ENCODE measurements at places on chromosomes 3 and 15.

DNA sequence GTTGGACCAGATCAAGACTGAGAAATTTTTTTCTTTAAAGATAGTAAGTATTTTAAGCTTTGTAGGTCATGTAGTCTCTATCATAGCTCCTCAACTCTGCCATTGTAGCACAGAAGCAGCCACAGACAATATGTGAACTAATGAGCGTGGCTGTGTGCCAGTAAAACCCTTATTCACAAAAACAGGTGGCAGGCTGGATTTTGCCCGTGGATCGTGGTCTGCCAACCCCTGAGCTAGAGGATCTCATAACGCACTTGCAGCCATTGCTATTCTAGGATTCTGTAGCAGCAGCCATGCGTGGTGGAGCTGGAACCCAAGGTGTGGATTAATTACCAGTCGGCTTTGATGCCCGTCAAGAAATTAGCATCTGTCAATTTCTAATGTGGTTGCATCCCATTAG, 68.7 kb upstream of the PLXNA1 start:
- DNase-seq: no peak

DNA sequence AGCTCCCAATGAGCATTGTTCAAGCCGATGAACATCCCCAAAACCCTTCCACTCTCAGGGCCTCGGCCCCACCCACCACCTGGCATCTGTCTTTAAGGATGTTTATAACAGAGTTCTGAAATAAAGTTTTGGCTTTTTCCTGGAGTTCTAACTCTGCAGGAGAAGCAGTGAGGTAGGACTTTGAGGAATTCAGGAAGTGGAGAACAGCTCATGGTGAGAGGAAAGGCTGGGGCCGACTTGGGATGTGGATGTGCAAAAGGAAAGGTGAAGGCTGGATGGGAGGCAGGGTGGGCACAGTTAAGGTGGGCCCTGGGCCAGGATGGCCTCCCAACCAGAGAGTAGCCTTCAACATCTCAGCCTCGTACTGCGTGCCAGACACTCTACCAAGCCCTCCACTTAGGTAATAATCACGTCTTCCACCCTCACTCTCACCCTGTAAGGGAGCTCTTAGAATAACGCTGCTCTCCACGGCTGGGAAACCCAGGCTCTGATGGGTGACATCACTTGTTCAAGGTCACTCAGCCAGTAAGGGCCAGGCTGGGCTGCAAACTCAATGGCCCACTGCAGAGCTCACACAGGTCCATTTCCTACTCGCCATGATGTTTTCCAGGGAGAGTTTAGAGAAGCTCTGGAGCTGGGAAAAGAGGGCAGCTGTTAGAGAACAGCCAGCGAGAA, 28.5 kb downstream of the LIPC start:
- no peak for DNase-seq

DNA sequence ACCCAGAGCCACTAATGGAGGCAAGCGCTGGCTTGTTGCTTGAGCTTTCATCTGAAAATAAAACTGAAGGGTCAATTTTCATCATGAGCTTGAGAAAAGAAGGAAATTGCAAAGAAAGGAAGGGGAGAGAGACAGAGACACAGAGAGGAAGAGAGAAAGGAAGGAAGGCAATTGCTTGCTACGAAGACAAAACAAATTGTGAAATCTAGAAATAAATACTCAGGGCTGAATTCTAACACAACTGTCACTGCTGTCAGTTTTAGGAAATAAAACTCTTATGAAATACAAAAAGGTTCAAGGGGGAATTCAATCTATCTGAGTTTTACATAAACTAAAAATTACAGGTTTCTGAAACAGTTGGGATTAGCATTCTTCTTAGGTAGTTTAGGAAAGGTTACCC, 36.7 kb downstream of the FOXP1 start:
- no peak for DNase-seq

- no peak for DNase-seq
These were observed 9.6 kb upstream of the ANXA2 start for GRCh38 chr15:60407415-60407805.

Measured in activated naive CD8-positive, alpha-beta T cell treated with anti-CD3 and anti-CD28 coated beads, Interleukin-2, amount 50 U/mL, for 24 hours (primary cell).